ENCODE measurements at places on chromosomes 12 and 14.
A peak's percentile ranks its signal among the peaks of the same experiment; 100 is the strongest.

DNA sequence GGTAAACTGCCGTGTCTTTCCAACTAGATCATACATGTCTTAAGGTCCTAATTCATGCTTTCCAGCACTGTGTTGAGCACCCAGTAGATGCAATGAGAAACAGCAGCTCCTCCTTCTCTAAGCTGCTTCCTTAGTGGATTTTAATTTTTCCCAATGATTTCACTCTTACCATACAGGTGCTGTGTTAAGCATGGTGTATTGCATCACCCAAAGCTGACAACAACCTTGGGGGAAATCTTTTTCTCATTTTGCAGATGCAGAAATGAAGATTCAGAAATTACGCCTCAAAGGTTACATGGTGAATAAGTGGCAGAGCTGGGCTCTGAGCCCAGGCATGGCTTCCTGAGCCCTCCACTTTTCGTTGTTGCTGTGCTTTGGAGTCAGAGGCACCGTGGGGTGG lies 75.6 kb downstream of the NEDD1 start:
- no peak for DNase-seq

GRCh38 chr14:60944204-60944603 lies 36.7 kb downstream of the TRMT5 start:
- DNase-seq: no peak

- DNase-seq: no peak
Measured at GRCh38 chr12:65278576-65279368, at the start of gene MSRB3. MSRB3 (plus strand) TSS chr12:65278683; CDS start chr12:65308580, 29,897 bp downstream.

- DNase-seq: no peak
Measured at GRCh38 chr14:101030586-101030985, 127.1 kb upstream of the RTL1 start.

GRCh38 chr14:75736845-75737485 lies 75.9 kb downstream of the TTLL5 start:
- no peak for DNase-seq

GRCh38 chr12:44295958-44296623 lies 460.2 kb downstream of the TMEM117 start:
- no peak for DNase-seq

- no peak for DNase-seq
Measured at GRCh38 chr12:69913526-69913925, 88.5 kb downstream of the MYRFL start.

GRCh38 chr12:5187136-5187535 lies 143.5 kb downstream of the KCNA5 start:
- DNase-seq: no peak

GRCh38 chr12:49346659-49347310 lies at the start of gene DNAJC22:
DNAJC22 (plus strand) TSS chr12:49346888; CDS start chr12:49348873, 1,985 bp downstream.
- no peak for DNase-seq

DNA sequence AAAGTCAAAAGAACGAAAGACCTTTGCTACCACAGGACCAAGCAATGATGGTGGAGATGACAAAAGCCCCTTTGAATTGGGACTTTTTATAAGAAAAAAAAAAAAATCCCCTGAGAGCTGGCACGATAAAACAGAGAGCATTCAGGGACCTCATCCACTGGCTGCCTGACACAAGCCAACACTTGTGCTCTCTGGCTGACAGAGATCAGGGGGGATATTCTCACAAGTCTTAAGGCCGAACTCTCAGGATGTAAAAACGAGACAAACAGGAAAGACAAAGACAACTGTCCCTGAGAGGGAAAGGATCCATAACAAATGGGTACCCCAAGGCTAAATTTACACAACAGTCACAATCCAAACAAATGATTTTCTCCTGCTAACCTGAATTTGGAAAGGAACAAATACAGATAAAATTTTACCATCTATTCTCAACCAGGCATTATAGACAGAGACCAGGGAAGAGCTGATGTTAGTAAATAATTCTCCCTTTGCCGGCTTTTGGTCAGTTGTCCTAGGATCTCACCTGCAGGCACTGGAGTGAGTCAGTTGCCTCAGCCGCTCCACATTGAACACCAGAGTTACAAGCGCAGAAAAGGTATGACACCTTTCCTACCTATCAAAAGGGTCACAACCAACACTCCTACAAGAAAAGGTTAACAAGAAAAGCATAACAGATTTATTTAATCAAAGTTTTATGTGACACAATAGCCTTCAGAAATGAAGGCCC lies 37.9 kb upstream of the GARIN6 start:
- no peak for DNase-seq

- DNase-seq: no peak
Measured at GRCh38 chr12:52813885-52814709, at the start of gene KRT4. KRT4 (minus strand) TSS chr12:52814116; CDS start chr12:52814058, 58 bp downstream.

DNA sequence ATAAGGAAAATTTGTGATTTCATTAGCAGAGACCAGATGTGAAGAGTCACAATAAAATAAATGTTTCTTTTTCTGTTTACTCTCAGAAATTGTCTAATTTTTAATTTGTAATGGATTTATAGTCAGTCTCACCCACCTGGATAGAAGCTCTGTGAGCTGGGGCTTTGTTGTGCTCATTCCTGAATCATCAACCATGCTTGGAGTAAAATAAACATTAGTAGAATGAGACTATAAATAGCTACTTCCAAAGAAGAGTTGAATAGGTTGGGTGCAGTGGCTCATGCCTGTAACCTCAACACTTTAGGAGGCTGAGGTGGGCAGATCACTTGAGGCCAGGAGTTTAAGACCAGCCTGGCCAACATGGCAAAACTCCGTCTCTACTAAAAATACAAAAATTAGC lies 185.3 kb upstream of the FBXO33 start:
- DNase-seq: no peak

- DNase-seq: no peak
Measured at GRCh38 chr14:95489214-95490137, 27.0 kb downstream of the SYNE3 start.

DNA sequence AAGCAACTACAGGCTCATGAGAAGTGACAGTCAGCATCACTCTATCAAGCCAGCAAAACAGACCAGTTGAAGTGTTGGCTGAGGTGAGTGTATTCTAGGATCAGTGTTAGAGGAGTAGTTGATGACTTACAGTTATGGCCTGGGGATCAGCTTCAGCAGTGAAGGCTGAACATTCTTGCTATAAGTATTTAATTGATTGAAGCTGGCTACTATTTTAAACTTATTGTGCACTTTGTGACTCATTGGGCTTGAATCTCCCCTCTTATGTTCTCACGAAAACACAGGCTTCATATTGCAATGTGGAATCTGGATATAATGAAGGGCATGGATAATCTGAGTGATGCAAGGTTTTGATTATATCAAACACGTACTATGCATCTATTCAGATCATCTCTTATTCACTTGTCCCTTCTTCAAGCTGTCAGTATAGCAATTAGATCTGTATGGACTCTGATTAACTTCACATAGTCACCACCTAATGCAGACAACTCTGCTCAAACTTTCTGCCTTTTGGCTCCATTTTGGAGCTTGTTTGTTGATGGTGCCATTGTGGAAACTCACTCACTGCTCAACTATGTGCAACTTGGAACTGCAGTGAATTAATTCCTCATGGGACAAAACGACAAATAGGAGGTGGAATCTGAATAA lies 309.2 kb downstream of the SLC16A7 start:
- DNase-seq: no peak

DNA sequence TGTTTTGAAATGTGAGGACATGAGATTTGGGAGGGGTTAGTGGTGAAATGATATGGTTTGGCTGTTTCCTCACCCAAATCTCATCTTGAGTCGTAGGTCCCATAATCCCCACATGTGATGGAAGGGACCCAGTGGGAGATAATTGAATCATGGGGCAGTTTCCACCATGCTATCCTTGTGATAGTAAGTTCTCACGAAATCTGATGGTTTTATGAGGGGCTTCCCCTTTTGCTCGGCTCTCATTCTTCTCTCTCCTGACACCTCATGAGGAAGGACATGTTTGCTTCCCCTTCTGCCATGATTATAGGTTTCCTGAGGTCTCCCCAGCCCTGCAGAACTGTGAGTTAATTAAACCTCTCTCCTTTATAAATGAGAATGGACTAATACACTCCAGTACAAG lies 18.0 kb downstream of the GALNT6 start:
- no peak for DNase-seq

DNA sequence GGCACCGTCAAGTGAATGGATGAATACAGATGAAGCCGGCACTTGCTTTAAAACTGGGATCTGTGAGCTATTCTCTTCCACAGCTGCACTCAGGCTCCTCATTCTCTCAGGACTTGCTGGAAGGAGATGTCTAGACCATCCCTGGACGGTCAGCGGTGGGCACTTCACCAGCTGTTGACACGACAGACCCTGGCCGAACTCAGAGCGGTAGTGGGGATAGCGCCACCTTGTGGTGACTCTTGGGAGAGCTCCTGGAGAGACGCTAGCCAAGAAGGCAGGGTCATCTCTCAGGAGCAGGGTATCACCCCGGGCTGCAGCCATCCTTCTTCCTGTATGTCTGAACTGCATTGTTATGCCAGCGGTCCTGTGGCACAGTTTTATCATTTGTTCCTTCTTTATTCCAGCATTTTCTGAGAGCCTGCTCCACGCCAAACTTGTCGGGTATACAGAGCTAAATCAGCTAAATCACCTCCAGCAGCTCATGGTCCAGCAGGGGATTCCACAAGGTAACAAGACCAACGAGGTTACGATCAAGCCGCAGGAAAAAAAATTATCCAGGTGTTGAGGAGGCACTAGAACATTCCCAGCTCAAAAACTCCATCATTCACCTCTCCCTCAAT lies 10.0 kb downstream of the WNT1 start:
- DNase-seq: peak; percentile 62

DNA sequence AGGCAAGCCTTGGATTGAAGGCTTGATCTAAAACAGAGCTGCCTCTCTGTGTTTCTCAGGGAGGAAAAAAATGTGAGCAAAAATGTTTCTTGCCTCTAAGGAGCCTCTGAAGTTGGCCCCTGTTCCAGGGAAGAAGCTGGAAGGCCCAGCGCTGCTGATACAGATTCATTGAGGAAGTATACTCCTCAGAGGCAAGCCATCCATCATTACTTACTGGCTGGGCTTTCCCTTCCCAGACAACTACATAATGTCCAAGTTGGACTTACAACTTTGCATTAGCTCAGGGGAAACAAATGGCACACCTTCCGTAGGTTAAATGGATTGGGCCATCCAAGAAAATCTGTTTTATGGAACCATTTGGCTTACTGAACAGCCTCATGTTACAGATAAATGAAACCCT lies 263.7 kb upstream of the SEL1L start:
- DNase-seq: no peak

- no peak for DNase-seq
Measured at GRCh38 chr12:18683327-18684013, 54.3 kb downstream of the PLCZ1 start.

- DNase-seq: no peak
Measured at GRCh38 chr12:33432992-33433391, 6.6 kb downstream of the SYT10 start.

- no peak for DNase-seq
Measured at GRCh38 chr14:94979891-94980290, 177.4 kb downstream of the DICER1 start.

GRCh38 chr12:105554223-105554678 lies 223.8 kb downstream of the C12orf75 start:
- DNase-seq: no peak

DNA sequence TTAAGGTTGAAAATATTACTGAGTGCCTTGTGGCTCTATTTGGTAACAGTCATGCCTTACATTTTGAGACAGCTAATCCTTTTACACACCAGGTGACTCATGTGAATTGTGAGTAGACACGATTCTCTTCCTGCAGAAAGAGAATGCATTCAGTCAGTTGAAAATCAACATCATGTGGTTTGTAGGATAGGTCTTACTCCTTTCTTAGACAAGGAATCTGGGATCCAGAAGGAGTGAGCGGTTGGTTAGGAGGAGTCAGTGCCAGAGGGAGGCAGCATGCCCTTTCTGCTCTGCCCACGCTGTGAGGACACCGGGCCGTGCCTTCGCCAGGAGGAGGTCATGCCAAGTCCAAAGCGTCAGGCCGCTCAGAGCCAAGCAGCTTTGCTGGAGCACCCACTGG lies 47.6 kb downstream of the TRAF3 start:
- DNase-seq: no peak

GRCh38 chr14:29353513-29353912 lies 574.1 kb downstream of the PRKD1 start:
- no peak for DNase-seq

GRCh38 chr14:101855958-101856357 lies 94.4 kb downstream of the PPP2R5C start:
- DNase-seq: no peak

DNA sequence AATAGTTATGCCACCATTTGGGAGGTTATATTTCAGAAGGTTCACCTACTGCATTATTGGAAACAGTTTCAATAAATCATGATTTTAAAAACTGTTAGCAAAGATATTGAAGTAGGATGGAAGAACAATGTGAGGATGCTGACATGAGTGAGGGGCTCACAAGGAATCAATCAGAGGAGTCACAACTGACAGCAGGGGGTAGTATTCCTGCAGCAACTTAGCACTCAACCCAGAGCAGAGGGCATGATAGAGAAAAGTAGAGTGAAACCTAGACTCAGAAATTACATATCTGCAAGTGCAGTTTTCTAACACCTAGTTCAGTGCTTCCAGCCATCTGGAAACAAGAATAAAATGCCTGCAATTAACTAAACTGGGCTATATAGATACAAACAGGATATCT lies 772.5 kb upstream of the USP15 start:
- no peak for DNase-seq

GRCh38 chr12:123142921-123143735 lies 7.8 kb downstream of the PITPNM2 start:
- DNase-seq: no peak

DNA sequence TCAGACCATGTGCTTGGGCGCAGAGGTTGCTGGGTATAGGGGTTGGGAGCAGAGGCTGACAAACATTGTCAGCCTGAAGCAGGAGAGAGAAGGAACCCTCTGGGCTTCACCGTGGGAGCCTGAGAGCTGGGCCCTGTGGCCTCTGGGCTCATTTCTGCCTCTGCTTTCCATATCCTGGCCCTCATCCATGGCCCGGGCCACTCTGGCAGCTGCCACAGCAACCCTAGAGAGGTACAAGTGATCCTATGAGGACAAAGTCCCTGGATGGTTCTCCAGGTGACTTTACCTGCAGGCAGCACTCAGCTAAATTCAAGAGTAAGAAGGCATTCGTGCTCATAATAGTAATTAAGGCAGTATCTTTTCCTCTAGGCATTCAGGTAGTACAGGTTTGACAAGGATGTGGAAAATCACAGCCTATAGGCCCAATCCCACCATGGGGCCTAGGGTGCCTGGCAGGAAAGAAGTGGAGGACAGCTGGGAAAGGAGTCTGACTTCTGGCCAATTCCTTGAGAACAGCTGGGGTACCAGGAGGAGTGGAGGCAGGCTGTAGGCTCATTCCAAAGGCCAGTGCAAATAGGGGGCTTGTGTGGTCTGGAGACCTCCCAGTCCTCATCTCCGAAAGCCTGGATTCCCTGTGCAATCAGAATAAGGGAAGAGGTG lies 3.6 kb upstream of the TTC7B start:
- no peak for DNase-seq

GRCh38 chr12:106267535-106267934 lies 19.7 kb upstream of the CKAP4 start:
- DNase-seq: no peak

GRCh38 chr14:26888592-26888991 lies 290.8 kb upstream of the NOVA1 start:
- DNase-seq: no peak

GRCh38 chr12:53453953-53454640 lies 2.2 kb downstream of the PCBP2 start:
- DNase-seq: no peak

- no peak for DNase-seq
Measured at GRCh38 chr12:95202691-95203486, 14.4 kb downstream of the FGD6 start.
